Progenitor cell of endocrine pancreas (in vitro differentiated cells): ENCODE measurements at places on chromosomes 4 and X. TPM values are rescaled to one million over a fixed set of nuclear protein-coding genes. Genes with fewer than 3 reads are reported as not detected.
A peak's percentile ranks its signal among the peaks of the same experiment; 100 is the strongest.

MAGEB2 gene
- total RNA-seq: not detected in 2 replicates

DNA sequence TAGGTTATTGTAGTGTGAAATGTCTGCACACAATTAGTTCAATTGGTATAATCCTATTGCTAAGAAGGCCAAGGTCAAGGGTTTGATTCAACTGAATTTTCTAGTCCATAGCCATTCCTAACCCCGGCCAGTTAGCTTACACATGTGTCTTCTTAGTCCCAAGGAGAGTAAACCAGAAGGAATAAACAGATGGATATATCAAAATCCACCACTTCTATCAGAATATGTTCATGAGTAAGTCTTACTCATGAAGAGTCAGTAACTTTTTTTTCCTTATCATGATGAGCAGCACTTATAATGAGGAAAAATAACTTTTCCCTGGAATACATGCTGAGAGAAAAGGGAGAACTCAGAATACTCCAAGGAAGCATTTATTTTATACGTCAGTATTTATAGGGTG is 9.5 kb downstream of the HHIP start:
- no peaks in the 10 kb centered on the region for H3K36me3 ChIP-seq
- H3K27ac ChIP-seq: no peak overlapping the region
- H3K4me3 ChIP-seq: no peak overlapping the region
- H3K27me3 ChIP-seq: peaks cover 3% of the 10 kb centered on the region

DNA sequence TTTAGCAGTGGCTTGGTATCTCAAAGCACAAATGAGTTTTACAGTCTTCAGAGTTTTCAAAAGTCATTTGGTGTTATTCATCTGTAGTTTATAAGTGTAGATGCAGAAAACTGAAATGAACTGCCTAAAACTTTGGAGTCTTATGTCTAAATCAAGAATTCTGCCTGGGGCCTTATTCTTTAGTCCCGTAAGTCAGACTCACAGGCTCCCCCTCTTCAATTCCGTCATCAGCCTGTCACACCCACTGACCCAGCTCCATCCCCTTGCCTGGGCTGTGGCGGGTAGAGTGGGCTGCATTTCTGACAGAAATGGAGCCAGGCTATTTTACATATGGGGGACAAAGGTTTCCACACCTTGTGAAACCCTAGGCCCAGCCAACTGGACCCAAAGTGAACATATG is 44.3 kb downstream of the TSPAN5 start:
- H3K4me3 ChIP-seq: no peak overlapping the region
- peak overlapping the region; percentile 10 for H3K27ac ChIP-seq
- H3K36me3 ChIP-seq: no peaks in the 10 kb centered on the region
- peaks cover 3% of the 10 kb centered on the region for H3K27me3 ChIP-seq

- H3K36me3 ChIP-seq: no peaks in the 10 kb centered on the region
- no peak for DNase-seq
- no peak overlapping the region for H3K27ac ChIP-seq
These were observed 7.9 kb downstream of the DSPP start for GRCh38 chr4:87616268-87616667.
